ENCODE measurements at places on chromosomes 3 and 15.

GRCh38 chr3:29255854-29256696, 24.8 kb upstream of the RBMS3 start:
- no peak for DNase-seq

GRCh38 chr3:112984485-112984884, 6.3 kb upstream of the GTPBP8 start:
- DNase-seq, result no peak

GRCh38 chr3:142355692-142356091, 92.1 kb downstream of the XRN1 start:
- DNase-seq, result no peak

DNA sequence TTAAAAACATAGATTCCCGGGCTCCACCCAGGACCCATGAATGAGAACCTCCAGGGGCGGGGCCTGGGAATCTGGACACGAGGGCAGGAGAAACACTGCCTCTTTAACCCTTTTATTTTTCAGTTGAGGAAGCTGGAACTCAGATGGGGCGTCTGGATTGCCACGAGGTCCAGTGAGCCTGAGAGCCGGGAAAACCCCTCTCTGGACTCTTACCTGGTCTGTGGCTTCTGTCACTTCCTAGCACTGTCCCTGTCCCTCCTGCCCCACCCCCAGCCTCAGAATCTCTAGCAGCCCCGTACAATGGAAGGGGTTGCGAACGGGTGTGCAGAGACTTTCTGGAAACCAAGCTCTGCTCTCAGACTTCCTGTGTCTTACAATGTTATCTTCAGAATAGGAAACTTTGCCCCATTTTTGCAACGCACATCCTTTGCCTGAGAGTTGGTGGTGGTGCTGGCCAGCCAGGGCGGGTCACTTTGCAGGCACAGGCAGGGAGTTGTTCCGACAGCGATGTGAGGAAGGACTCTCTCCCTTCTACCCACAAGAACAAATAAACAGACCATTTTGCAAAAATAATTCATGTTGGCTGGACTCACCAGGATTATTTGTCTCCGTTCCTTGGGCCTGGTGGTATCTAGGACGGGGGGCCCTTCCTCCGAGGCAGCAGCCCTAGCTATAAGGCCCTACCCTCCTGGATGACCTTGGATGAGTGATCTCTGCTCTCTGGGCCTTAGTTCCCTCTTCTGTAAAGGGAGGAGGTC, 59.1 kb downstream of the SMAD6 start:
- no peak for DNase-seq

DNA sequence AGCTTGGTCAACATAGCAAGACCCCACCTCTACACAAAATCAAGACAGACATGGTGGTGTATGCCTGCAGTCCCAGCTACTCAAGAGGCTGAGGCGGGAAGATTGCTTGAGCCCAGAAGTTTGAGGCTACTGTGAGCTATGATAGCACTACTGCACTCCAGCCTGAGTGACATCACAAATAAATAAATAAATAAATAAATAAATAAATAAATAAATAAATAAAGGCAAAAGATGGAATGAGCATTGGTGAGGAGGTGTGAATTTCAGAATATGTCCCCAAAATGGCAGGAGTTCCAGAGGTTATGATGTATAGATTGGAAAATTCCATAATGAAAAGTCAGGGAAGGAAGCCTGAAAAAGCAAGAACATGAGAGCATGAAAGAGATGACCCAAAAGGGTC, 249.9 kb downstream of the MEX3B start:
- no peak for DNase-seq
